T-helper 2 cell (primary cell): ENCODE measurements at places on chromosomes 7 and 10.

- DNase-seq, result no peak
These were observed 102.4 kb downstream of the HIPK2 start for GRCh38 chr7:139675127-139676125.

DNA sequence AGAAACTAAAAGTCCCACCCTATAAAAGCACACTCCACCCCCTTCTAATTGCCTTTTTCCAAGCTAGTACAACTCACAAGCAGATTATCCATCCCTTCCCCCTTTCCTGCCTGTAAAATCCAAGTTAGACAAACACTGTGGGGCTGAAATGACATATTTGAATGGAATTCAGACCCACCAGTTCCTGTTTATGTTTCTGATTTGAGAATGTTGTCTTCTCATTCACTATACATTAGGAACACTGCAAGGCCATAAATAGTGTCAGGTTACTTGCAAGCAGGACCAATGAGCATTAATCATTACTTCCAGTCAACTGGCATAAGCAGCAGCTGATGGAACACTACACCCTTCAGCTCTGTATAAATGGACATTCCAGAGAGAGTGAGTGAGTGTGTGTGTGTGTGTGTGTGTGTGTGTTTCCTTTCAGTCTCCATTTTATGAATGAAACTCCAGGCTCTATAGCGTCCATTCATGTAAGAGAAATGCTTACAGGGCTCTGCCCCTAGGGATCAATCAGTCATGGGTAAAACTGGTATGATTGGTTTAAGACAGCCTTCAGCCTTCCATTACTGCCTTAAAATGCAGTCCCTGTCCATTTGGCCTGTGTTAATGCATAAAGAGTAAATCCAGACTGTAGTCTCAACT is 69.3 kb downstream of the ETV1 start:
- DNase-seq, result no peak

GRCh38 chr7:140223515-140224221 is 46.9 kb upstream of the KDM7A start:
- DNase-seq, result no peak

- no peak for DNase-seq
These were observed 213.4 kb downstream of the USP6NL start for GRCh38 chr10:11397980-11398580.

DNA sequence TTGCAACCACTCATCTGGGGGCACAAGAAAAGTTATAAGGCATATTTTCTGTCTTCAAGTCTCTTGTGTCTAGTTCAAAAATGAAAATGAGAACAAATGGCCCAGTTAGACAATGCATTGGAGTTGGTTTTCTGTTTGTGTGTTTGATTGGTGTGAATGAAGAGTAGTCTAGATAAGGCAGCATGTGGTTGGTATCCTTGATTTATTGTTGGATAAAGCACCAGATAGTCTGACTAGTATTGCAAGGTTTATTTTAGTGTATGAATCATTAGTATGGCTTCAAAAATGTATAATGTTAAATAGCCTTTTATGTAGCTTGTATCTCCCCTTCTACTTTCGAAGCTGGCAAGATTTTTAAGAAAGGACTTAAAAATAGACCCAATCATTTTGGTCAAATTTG is 237.3 kb downstream of the CDK14 start:
- no peak for DNase-seq

- DNase-seq, result no peak
These were observed 252.7 kb upstream of the MBL2 start for GRCh38 chr10:53025172-53025711.

DNA sequence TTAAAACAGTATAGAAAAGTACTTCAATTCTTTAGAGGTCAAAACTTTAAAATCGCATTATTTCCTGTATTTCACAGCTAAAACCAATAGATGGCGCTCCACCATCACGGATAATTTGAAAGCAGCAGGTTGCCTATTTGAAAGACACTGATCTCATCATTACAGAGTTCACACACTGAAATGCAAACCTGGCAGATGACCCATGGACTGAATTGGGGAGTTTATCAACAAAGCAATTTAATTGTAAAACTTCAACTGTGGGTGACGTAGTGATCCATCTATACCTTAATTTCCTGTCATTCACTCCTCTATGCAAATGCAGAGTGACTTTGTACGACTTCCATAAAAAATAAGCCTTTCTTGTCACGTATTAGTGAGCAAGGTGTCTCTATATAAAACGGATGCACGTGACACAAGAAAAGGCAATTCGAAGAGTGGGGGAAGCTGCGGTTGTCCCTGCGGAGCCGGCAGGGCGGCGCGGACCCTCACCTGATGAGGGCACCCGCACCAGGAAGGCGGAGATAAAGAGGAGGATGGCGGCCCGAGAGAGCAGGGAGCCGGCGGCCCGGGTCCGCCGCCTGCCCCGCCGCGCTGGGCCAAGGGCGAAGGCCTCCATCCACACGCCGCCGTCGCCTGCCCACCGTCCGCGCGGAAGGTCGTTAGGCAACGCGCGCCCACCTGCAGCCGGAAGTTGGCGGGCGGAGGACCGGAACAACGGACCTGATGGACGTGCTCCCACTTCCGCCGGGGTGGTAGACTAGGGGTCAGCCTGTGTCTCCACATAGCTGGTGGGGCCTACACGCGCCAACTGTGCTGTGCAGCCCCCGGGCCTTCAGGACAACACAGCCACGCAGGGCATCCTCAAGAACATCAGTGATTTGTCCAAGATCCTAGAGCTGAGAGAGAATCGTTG is at the start of gene ZPBP:
Gene ZPBP, minus strand, starts transcription at position 668 of the 913 bp plus-strand sequence. Its CDS starts 52 bp downstream, at position 616.
- no peak for DNase-seq

GRCh38 chr7:82021713-82022112 is 251.9 kb upstream of the HGF start:
- DNase-seq, result no peak
